ENCODE measurements at places on chromosomes 11 and 22.

- DNase-seq = peak; percentile 62
Measured at GRCh38 chr22:29580200-29580810, 608 bp downstream of the NIPSNAP1 start.

- no peak for DNase-seq
Measured at GRCh38 chr22:44729391-44730021, 22.9 kb upstream of the ARHGAP8 start.

GRCh38 chr11:29249713-29250112 lies 767.1 kb downstream of the KCNA4 start:
- DNase-seq = no peak

GRCh38 chr11:94897330-94897768 lies 76.0 kb downstream of the CWC15 start:
- DNase-seq = peak; percentile 63

DNA sequence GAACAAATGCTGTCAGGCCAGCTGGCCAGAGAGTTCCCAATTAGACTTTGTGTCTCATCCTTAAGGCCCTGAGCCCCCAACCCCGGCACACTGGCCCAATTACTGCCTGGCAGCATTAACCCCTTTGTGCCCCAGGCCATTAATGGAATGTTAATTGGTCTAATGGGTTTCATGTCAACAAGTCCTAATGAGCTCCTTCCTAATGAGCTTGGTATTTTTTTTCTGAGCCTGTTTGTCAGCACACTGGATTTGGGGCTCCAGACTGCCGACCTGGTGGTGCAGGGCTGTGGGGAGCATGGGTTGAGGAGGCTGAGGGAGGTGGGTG lies 148.8 kb downstream of the FEZ1 start:
- no peak for DNase-seq

DNA sequence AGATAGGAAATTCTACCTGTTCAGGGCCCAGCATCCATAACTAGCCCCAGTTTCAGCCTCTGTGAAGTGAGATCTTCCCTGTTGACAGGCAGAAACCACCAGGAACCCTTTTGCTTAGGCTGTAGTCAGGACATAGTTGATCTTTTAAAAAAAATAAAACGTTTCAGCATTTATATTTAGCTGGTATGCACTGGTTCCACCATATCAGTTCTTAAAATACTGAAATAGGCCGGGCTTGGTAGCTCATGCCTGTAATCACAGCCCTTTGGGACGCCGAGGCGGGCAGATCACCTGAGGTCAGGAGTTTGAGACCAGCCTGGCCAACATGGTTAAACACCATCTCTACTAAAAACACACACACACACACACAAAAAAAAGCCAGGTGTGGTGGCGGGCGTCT lies 35.3 kb downstream of the GALNT18 start:
- DNase-seq = no peak

GRCh38 chr22:44547371-44547770 lies 49.3 kb upstream of the RTL6 start:
- no peak for DNase-seq

DNA sequence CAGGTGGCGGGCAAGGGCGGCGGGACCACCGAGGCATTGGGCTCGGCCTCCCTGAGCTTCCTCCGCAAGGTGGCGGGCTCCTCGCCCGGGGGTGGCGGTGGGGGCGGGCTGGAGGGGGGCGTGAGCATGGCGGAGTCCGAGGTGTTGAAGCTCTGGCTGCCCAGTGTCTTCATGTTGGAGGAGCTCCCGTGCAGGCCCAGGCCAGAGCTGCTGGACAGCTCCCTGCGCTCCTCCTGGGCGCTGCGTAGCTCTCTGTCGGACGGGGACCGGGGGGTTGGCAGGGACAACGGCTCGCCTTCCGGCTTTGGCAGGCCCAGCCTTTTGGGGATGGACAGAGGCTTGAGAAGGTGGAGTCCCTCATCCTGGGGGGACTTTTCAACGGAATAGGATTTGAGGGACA lies 43.9 kb upstream of the BID start:
- no peak for DNase-seq

DNA sequence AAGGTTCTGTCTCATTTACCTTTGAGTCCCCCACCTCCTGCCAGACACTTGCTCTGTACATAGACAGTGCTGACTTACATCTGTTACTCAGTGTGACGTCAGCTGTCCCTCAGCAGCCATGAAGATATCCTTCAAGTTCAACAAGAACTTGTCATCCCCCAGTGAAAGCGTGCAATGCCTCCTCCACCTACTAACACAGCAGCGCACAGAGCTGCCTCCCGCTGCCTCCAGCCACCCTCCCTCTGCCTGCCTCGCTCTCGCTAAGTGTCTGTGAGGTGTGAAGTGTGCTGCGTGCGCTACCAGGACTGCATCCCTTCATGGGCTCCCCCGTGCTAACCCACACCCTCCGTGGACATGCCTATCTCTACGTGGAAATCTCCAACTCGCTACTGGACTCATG lies 621.4 kb downstream of the BRD1 start:
- peak; percentile 5 for DNase-seq

GRCh38 chr22:46617207-46617985 lies 2.8 kb upstream of the GRAMD4 start:
- DNase-seq = no peak

- no peak for DNase-seq
Measured at GRCh38 chr11:29629286-29629685, 387.5 kb downstream of the KCNA4 start.

GRCh38 chr11:42172441-42172840 lies 713.0 kb upstream of the LRRC4C start:
- no peak for DNase-seq

GRCh38 chr11:74371269-74372052 lies 26.8 kb downstream of the PGM2L1 start:
- no peak for DNase-seq

- DNase-seq = no peak
Measured at GRCh38 chr11:11366793-11367192, 13.7 kb upstream of the CSNK2A3 start.

DNA sequence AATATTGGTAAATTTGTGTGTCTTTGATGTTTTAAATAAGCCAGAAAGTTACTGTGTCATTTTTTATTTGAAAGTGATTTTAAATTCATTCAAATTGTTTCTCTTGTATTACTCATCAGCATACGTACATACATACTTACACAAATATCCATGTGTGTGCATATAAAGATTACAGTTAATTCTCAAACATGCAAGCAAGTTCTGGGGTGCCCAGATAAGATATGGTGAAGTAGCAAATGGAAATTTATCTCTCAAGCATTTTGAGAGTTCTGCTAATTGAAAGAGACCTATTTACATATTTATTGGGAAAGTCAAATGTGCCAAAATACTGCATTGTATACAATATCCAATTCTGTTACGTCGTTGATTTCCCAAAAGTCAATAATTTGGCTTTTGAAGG lies 1024.0 kb upstream of the CNTN5 start:
- no peak for DNase-seq

DNA sequence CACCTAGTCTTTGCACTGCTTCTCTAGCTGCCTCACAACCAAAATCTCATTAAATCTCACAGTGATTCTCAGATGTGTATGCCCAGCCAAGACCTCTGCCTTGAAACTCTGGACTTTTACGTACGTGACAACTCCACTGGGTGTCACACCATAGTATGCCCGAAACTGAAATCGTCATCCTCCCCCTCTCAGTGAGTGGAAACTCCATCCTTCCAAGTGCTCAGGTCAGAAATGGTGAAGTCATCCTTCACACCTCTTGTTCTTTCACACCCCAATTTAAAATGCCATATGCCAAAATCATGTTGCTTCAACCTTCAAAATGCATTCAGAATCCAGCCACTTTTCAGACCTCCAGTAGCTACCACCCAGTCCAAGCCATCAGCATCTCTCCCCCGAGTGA lies 42.5 kb downstream of the SFI1 start:
- no peak for DNase-seq

DNA sequence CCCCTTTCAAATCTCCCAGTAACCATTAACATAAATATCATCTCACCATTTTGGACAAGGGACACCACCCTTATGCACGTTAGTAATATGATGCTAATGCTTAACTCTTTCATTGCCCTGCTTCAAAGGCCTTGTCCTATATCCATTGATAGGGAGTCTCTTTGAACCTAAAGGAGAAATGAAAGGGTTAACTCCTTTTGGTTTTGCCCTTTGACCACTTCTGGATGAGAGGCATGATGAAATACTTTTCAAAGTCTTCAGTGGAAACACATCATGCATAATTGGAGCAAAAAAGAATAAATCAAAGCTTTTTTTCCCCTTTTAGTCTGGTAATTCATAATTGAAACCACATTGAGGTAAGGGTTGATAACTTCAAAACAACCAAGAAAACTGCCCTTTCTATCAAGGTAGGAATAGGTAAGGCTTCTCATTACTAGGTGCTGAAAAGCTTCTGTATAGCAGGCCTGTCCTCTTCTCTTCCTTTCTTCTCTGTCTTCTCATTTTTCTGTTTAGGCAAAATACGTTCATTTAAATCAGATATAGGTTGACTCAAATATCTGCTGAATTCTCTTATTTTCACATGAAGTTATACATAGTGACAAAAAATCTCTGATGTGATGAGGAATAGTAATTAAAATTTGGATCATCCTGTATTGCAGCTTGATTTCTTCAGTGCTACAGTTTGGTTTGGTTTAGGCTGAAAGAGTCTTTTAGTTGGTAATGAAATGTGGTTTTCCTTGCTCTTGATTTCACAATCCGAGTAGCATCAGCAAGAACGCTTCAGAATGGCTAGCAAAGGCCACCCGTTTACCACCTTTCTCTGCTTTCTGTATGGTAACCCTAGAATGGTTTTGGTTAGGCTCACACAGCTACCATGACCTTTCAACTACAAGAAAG lies 94.8 kb downstream of the EXT2 start:
- no peak for DNase-seq

- no peak for DNase-seq
Measured at GRCh38 chr11:827897-828192, at the start of gene CRACR2B. Gene CRACR2B (plus strand): TSS chr11:827919. CDS start chr11:828608, 689 bp downstream.

- no peak for DNase-seq
Measured at GRCh38 chr11:101844608-101845007, 70.2 kb upstream of the CEP126 start.

DNA sequence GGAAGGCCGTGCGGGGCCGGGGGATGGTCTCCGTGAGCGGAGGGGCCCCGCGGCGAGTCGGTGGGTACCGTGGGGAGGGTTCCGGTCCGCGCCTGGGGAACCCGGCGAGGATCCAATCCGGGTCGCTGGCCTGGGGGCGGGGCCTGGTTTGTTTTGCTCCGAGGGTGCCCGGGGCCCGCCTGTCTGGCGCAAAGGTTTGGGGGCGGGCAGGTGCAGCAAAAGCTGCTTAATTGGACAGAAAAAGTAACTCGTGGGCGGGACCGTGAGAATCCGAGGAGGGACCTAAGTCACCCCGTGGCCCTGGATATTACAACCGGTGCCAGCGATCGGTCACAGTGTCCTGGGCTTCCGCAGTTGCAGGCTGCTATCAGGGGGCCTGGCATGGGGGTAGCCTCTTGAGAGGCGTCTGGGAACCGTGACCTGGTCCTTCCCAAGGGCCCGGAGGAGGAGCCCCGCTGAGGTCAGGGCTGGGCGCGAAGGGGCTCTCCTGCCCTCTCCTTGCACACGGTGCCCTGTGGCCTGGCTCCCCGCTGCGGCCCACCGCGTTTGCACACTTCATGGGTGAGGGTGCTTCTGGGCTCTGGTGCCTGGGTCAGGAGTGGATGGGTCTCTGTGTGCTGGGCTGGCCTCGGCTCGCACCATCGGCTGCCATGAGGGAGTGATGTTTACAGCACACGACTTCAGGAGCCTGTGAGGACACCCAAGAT lies 1.4 kb downstream of the PNPLA2 start:
- DNase-seq = peak; percentile 87

- no peak for DNase-seq
Measured at GRCh38 chr11:86398106-86398505, 23.4 kb downstream of the CCDC81 start.

- no peak for DNase-seq
Measured at GRCh38 chr11:35142481-35143075, 3.6 kb downstream of the CD44 start.

GRCh38 chr11:100705447-100705846 lies 18.4 kb downstream of the ARHGAP42 start:
- DNase-seq = no peak

- DNase-seq = no peak
Measured at GRCh38 chr22:24728790-24729637, 45.5 kb downstream of the PIWIL3 start.

DNA sequence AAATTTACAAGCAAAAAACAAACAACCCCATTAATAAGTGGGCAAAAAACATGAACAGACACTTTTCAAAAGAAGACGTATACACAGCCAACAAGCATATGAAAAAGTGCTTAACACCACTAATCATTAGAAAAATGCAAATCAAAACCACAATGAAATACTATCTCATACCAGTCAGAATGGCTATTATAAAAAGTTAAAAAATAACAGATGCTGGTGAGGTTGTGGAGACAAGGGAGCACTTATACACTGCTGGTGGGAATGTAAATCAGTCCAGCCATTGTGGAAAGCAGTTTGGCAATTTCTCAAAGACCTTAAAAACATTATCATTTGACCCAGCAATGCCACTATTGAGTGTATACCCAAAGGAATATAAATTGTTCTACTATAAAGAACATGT lies 72.3 kb downstream of the BBOX1 start:
- DNase-seq = no peak

DNA sequence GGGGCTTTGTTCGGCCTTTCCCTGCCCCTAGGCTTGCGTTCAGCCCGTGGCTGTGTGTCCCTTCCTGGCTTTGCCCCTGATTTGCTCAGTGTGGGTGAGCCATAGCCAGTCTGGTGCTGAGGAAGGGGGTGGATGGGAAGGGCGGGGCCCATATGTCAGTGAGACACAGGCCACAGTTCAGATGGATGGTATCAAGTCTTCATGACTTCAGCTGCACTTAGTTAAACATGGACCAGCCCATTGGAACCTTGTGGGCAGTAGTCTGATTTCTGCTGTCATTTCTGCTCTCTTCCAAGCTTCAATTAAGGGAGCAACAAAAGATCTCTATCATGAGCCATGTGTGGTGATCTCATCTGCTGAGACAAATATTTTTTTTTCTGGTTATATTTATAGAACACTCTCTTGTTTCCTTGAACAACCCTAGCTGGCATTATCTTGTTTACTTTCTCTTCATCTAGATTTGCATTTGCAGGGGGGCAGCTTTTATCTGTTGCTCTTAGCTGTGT lies 21.6 kb upstream of the PEX26 start:
- DNase-seq = no peak

GRCh38 chr11:35090125-35090524 lies 48.8 kb upstream of the CD44 start:
- no peak for DNase-seq

DNA sequence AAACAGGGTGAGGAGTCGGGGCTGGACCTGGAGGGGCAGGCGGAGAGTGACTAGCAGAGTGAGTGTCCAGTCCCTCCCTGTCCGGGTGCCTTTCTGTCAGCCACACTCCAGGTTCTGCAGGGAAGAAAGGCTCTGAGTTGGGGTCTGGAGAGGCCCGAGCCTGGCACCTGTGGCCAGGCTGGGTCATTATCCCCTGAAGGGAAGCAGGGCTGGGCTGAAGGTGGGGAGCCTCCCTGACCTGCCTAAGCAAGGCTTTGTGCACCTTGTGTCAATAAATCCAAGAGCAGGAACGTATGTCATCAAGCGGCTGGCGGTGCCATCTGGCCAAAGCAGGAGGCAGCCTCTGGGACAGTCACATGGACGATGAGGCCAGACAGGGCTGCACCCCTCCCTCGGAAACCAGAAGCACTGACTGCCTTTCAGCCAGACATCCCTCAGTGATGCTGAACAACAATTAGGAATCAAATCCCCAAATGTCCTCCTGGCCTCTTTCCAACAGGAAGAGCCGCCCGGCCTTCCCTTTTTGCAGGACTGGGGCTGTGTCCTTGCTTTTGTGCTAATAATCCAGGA lies 73.9 kb upstream of the FGF3 start:
- DNase-seq = no peak

GRCh38 chr11:128200467-128200866 lies 386.9 kb downstream of the ETS1 start:
- no peak for DNase-seq

Data from D341Med (cell line).